ENCODE measurements at places on chromosomes 13 and 19.

DNA sequence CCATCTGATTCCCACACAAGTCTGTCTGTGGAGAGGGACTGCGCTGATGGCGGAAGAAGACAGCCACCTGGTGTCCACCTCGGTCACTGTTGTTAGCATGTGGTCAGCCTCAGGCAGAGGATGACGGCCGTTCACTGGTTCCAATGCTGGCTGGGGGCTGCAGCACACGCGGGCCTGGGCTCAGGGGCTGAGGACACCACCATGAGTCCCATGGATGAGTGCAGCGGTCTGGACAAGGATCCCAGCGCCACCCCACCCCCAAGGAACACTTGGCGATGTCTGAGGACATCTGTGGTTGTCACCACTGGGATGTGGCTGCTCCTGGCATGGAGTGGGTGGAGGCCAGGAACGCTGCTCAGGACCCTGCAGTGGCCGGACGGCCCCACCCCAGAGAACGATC lies 10.9 kb downstream of the DPP9 start:
- DNase-seq = no peak

DNA sequence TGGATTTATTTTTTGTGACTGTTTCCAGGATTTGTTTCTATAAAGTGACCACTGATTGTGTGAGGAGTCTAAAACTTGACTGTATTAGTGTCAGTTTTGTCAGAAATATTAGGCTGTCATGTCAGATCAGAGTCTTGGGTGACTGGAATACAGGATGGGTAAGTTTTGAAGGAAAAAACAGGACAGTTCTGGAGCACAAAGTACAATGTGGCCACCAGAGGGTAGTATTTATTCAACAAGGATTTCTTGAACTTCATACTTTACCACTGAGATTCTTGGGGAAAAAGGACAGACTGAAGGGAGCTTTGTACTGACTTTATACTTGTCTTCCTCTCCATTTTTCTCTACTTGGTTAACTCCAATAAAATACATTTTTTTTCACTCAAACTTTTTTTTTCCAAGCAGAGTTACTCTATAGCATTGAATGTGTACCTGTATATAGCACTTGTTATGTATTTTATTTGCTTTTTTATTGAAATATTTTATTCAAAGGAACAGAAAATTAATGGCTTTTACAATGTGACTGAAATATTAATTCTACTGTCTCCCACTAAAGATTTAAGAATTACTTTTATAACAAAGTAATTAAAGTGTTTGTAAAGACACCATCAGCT lies 51.1 kb downstream of the LMO7 start:
- DNase-seq = no peak

- no peak for DNase-seq
These were observed 270.8 kb downstream of the SPRY2 start for GRCh38 chr13:80070024-80070703.

DNA sequence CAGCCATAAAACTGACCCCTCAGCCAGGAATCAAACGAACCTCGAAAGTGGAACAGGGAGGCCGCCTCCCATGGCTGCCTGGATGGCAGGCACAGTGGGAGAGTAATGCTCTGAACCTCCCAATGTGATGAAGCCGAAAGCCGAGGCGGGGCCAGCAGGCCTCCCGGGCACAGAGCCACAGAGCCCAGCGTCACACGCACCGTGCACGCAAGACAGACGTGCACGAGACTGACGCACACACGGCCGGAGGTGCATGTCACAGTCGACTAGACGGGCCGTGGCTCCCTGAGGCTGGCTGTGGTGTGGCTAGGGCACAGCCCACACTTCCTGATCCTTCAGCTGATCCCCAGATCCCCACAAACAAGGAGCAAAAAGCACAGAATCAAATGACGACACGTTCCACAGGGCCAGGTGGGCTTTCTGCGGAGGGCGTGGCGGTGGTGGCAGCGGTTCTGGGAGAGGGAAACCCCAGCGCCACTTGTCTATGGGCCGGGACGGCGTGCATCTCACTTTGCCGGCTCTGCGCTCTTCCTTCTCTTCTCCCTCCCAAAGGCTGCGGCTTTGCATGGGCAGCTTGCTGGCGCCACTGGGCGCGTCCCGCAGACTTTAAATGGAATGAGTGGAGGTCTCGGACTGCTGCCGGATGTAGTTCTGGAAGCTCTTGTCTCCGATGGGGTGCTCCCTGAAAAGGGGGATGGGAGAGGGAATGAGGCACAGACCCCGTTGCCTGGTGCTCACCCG lies 5.0 kb upstream of the C13orf46 start:
- DNase-seq = no peak

GRCh38 chr13:85236413-85236812 lies 562.8 kb downstream of the SLITRK6 start:
- DNase-seq = no peak

- DNase-seq = no peak
These were observed 69.1 kb downstream of the CAB39L start for GRCh38 chr13:49374585-49375290.

GRCh38 chr13:84658491-84659358 lies 776.5 kb upstream of the SLITRK1 start:
- no peak for DNase-seq

DNA sequence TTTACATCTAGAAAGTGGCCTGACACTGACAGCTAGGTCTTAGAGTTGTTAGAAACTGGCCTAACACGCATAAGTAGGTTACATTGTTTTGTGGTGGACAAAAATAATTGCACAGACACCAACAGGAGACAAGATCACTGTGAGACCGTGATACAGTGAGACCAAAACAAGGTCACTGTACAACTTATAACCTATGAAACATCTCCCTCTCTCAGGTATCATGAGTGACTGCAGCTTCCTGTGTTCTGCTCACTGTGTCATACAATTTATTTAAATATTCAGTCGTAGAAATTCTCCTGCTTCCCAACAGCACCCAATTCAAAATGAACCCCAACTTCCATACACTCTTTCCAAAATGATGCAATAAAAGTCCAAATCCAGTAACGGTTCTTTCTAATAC lies 2165.2 kb downstream of the PCDH9 start:
- no peak for DNase-seq

GRCh38 chr19:27780367-27781075 lies 1432.4 kb downstream of the UQCRFS1 start:
- no peak for DNase-seq

DNA sequence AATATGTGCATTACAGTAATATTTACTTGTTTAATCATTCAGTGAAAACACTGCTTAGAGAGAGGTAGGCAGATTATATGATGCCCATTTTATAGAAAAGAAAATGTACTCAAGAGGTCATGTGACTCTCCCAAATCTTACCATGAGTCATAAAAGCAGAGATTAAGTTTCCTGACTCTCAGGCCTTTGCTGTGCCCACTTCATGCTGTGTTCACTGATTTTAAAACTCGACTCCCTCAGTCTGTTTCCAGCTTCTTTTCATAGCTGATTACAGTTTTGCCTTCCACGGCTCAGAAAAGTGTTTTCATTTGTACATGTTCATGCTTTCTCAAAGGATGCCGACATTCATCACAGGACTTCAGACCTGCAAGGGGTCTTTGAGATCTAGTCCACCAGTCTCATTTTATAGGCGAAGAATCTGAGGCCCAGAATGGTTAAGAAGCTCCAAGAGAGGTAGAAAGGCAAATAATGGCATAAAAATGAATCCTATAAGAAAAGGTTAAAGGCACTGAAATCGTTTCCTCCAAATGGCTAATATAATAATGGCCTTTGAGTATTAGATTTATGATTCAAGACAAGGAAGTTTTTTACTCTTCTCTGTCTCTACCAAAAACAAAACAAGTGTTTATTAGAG lies 9.0 kb upstream of the IPO5 start:
- DNase-seq = no peak

DNA sequence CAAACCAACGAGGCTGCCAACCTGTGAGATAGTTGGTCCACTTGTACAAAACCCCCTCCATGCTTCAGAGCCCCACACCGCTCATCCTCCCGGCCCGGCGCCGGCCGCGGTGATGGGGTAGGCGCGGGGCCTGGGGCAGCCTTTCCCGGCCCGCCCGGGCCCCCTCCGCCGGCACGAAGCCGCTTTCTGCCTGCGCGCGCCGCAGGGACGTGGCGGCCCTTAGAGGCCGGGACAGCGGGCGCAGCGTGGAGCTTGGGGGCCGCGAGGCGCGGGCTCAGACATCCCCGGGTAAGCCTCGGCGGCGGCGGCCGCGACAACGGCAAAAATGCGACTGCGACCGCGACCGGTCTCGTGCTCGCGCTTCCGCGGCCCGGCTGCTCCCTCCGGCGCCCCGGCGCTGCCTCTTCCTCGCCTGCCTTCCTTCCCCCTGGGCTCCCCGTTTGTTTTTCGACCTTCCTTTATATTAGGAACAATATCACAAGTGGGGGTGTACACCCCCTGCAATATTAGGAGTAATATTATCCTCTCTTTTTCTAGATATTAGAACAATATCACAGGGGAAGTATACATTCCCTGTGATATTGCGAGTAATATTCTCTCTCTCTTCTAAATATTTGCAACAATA lies 53.9 kb upstream of the CEACAM21 start:
- DNase-seq = no peak

DNA sequence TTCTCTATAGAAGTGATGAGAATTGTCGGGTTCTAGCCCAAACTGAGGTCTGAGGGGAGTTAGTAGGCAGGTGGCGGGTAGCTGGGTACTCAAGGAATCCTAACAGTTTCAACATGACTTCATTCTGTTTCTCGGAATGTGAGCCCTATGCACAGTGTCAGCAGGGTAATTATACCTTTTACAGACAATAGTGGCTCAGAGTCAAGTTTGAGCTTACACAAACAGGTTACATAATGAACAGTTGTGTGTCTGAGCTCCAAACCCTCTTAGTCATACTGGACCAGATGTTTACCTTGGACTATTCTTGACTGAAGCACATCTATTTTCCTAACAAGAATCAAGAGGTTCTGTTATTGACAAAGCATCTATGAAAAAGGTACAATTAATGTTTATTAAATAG lies 1066.7 kb upstream of the PCDH20 start:
- DNase-seq = no peak

DNA sequence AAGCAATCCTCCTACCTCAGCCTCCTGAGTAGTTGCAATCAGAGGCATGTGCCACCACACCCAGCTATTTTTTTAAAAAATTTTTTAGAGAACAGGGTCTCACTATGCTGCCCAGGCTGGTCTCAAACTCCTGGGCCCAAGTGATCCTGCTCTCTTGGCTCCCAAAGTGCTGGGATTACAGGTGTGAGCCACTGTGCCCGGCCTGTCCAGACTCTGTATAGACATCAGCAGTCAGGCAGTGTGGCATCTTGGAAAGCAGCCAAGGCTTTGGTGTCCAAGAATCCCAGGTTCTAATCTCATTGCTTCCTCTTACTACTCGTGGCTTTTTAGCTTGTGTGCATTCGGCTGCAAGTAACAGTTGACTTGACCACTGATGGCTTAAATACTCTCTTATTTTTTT lies 43.4 kb downstream of the BICRA start:
- no peak for DNase-seq

GRCh38 chr13:54248306-54248705 lies 1219.7 kb downstream of the OLFM4 start:
- no peak for DNase-seq

- DNase-seq = no peak
These were observed 309.6 kb upstream of the EDNRB start for GRCh38 chr13:78228211-78228610.

DNA sequence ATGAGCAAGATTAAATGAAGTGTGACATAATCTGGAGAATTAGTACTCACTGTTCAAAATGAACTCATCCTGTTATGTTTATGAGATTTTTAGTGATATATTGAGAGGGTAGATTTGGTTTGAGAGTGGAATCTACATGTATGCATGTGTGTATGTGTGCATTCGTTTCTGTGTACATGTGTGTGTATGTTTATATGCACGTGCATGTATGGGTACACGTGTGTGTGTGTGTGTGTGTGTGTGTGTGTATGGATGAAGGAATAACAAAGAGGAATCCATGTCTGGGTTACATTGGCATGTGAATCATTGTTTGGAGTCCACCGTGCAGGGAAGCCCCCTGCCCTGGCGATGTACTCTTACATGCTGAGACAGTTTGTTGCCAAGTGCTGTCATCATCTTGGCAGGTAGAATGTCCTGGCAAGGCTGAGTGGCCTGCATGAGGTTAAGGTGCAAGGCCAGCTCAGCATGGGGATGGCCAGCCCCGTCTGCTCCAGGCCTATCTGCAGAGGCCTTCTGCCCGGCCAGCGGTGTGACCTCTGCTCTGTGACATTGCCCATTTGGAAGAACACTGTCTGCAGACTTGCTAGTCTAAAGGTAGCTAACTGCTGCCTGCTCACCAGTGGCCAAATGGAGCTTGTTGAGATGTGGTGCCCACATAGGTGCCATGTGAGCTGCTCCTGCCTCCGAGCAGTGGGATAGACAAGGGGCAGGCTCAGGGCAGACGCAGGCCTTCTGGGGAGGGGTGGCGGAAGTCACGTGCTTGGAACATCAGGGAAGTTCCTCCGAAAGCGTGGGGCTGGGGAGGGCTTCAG lies 222.3 kb downstream of the TEX29 start:
- no peak for DNase-seq

DNA sequence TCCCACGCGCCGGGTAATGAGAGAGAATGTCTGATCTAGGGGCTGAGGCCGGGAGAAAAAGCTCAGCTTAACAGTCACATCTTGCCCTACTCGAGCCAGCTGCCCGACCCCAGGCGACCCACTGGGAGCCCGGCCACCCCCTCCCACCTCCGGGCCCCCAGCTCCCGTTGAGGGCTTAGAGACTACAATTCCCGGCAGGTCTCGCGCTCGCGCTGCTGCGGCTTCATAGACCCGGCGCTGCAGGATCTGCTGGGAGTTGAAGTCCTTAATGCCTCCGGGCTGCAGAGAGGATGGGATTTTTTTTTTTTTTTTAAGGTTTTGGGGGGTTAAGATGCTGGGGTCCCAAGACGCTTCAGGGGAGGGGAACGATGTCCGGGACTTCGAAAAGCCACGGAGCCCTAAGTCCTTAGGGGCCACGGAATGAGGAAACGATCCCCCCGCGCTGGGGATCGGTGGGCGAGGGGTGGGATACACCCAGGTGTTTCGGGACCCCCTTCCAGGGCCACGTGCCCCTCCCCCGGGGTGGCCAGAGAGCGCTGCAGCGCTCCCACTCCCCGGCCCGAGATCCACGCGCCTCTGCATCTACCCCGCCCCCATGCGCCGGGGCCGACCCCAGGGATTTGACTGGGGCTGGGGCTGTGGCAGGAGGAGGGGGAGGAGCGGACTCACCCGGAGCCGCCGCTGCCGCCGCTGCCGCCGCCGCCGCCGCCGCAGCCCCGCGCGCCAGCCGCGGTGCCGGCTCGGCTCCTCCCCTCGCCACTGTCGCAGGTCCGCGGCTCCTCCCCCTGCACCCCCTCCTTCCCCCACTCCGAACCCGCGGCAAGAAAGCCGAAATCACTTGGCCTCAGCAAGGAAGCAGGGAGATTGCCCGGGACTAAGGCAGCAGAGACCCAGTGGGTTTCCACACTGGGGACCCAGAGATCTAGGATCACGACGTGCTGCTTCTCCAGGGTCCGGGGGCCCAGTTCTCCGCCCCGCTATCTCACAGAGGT lies at the start of gene SYT3:
Gene SYT3 (minus strand): TSS at position 761 of the 992 bp plus-strand sequence. CDS start 2,470 bp downstream, outside the sequence.
- DNase-seq = no peak

GRCh38 chr13:43569658-43570057 lies 217.1 kb downstream of the ENOX1 start:
- DNase-seq = no peak

DNA sequence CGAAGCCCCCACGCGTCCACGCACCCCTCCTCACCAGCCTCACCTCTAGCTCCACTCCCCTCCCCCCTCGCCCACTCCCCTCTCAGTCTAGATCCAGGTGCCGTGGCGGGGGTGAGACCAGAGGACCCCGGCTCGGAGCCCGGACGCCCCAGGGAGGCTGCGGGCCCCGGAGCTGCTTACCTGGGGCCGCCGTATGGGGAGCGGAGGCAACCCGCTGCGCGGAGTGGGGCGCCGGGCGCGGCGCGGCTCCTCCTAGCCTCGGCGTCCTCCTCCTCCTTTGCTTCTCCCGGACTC lies 353 bp downstream of the ENOX1 start:
- no peak for DNase-seq

- no peak for DNase-seq
These were observed 550.1 kb downstream of the TBC1D4 start for GRCh38 chr13:74931698-74932433.

All from stimulated activated CD8-positive, alpha-beta memory T cell treated with anti-CD3 and anti-CD28 coated beads, Interleukin-7, amount 100 ng/mL, for 1 hour (primary cell).